Activated T-cell treated with anti-CD3 and anti-CD28 coated beads, Interleukin-2, amount 50 U/mL, for 1 hour (primary cell): ENCODE measurements at places on chromosomes 2 and 18.
A peak's percentile ranks its signal among the peaks of the same experiment; 100 is the strongest.

- DNase-seq = no peak
Measured at GRCh38 chr2:182504903-182505302, 78.1 kb upstream of the PDE1A start.

DNA sequence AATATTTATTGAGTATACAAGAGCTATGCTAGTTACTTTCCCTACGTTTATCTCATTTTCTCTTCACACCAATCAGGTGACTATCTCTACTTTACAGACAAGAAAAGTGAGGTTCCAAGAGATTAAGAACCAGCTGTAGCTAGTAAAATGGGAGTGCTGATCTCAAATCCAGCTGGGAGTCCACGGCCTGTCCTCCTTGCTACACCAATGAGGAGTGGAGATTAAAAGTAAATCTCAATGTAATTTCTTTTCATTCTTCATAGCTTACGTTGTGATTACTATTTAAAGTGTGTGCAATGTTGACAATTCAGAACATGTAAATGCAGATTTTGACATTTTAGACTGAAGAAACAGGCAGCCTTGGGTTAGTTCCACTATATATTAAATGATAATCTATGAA, 53.9 kb upstream of the NRP2 start:
- no peak for DNase-seq

- no peak for DNase-seq
Measured at GRCh38 chr18:45044787-45045186, 364.1 kb downstream of the SETBP1 start.

GRCh38 chr2:119252186-119253113, 28.8 kb downstream of the STEAP3 start:
- no peak for DNase-seq

DNA sequence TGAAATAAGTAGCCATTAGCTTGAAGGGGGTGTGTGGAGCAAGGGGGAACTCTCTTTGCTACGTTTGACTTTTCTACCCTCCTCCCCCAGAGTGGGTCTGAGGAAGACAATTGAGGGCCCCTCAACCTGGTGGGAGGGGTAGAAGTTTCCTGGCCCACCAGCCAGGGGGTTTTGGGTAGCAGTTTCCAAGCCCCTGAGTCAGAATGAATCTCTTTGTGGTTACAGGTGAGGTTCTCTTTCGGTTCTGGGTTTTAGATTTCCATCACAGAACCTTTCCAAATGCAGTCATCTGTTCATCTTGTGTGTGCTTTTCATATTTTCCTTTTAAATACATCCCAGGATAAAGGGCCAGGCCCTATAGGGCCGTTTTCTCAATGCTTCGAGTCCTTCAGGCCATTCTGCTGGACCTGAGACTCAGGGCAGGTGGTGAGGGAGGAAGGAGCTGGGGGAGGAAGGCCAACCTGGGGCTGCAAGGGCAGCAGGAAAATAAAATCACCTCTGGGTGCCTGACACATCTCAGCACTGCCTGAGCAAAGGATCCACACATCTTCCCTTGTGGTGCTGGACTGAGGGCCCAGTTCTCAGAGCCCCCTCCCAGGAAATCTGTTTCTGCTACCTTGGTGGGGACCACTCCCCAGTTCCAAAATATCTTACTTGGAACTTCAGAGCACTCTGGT, 4.7 kb downstream of the LBH start:
- no peak for DNase-seq

DNA sequence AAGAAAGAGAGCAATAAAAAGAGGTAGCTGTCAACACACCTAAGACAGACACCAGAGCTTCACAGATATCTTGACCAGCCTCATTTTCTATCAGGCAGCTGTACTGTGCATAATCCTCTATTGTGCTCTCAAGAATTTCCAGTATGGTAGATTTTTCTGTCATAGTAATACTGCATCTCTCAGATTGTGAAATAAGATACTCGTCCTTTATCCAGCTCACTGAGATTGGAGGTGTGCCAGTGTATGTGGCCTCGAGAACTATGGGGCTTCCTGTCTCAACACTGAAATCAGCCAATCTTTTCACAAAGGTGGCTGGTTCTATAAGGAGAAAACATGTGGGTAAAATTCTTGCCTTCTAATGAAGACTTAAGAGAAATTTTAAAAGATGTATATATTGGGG, 88.9 kb downstream of the TTN start:
- DNase-seq = no peak

- no peak for DNase-seq
Measured at GRCh38 chr18:53790786-53791185, 433.7 kb downstream of the MBD2 start.

DNA sequence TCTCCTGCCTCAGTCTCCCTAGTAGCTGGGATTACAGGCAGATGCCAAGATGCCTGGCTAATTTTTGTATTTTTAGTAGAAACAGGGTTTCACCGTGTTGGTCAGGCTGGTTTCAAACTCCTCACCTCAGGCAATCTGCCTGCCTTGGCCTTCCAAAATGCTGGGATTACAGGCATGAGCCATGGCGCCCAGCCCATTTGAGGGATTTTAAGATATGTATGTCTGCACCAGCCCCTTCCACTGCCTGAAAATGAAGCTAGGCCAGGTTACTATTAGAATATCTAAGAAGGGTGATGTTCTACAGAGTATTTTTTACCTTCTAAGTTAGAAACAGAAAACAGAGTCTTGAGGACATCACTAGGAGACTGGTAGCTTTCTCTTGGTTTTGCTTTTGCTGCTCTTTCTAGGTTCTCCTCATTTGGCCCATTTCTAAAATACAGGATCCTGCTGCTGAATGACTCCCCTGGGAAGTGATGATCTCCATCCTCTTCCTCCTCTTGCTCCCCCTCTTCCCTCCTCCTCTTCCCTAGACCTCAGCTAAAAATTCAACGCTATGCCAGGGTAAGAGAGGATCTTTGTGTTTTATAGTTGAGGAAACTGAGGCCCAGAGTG, 118.5 kb downstream of the MYCN start:
- DNase-seq = no peak

- no peak for DNase-seq
Measured at GRCh38 chr2:173708806-173709205, 256.4 kb downstream of the SP3 start.

DNA sequence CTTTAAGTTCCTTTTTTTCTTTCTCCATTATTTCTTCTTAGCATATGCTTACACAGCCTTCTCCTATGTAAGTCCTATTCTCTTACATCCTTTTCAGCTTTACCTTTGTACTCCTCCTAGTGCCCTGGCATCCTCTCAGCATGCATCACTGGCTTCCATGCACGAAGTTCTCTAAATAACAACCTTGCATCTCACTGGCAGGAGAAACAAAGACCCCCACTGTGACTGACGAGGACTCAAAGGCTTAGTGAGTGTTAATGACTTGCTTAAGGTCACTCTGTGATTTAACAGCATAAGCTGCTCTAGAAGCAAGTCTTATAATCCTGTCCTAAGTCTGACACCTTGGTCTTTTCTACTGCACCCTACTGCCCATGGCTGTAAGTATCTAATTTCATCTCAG, 1236.0 kb upstream of the CELF4 start:
- DNase-seq = no peak

- DNase-seq = no peak
Measured at GRCh38 chr18:36284671-36285295, 12.7 kb upstream of the FHOD3 start.

GRCh38 chr2:112591413-112591812, 7.0 kb downstream of the CHCHD5 start:
- no peak for DNase-seq

- no peak for DNase-seq
Measured at GRCh38 chr2:158825021-158825420, 29.9 kb downstream of the DAPL1 start.

DNA sequence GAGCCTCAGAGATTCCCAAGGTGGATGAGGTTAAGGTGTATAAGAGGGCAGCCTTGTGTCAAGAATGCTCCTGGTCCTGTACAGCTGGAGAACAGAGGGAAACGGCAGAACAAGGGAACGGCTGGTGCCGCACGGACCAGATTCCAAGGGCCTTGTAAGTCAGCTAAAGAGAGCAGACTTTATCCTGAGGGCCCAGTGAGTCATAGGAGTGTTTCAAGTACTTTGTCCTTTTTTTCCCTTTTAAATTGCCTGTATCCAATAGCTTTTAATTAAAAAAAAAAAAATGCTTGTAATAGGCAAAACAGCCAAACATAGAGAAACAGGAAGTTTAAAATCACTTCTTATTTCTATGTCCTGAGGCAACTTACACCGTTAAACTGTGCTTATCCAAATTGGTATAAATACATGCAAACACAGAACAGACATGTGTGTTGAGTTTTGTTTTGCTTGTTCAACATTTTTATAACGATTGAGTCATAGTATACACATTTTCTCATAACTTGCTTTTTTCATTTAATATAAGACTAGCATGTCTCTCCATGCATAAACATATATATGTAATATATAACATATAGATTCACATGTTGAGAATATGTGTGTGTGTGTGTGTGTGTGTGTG, 42.1 kb upstream of the EVA1A start:
- no peak for DNase-seq

GRCh38 chr18:9919564-9920232, 5.9 kb downstream of the VAPA start:
- no peak for DNase-seq

GRCh38 chr2:3241971-3242746, 135.5 kb downstream of the EIPR1 start:
- DNase-seq = no peak

DNA sequence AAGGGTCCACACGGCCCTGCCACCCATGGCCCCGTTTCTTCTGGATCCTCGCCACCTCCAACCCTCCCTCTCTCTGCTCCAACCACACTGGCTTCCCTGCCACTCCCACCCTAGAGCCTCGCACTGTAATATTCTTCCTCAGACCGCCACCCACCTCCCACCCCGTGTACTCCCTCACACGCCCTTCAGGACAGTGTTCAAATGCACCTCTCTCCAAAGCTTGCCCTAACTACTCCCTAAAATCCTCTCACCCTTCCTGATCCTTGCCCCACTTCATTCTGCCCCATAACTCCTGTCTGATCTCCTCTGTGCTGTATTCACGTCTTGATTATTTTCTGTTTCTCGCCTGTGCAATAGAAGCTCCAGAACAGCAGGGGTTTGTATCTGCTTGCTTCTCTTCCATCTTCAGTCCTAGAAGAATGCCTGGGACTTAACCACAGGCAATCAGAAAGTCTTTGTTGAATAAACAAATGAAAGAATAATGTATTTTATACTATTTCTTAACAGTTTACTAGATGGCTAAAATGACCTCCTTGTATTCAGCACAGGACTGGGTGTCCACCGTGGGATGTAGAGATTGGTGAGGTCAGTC, 25.5 kb downstream of the EPB41L3 start:
- no peak for DNase-seq

DNA sequence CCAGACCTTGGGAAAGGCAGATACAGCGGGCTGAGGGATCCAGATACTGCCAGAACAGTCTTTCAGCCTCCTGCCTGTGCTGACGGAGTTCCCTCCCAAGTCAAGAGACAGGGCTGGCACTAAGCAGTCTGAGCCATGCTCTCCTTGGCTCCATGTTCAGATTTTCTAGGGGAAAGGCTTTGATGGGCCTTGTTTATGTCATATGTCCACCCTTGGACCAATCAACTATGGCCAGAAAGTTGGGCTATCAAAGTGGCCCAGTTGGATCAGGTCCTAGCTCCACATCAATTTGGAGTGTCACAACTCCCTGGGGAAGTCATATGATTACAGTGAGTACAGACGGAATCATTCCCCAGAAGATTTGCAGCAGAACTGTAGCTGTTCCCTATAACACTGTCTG, 152.0 kb downstream of the GREB1L start:
- DNase-seq = no peak

- peak; percentile 10 for DNase-seq
Measured at GRCh38 chr18:79863161-79864005, 65.6 kb downstream of the KCNG2 start.

- no peak for DNase-seq
Measured at GRCh38 chr2:161228511-161229240, 68.4 kb downstream of the TANK start.

DNA sequence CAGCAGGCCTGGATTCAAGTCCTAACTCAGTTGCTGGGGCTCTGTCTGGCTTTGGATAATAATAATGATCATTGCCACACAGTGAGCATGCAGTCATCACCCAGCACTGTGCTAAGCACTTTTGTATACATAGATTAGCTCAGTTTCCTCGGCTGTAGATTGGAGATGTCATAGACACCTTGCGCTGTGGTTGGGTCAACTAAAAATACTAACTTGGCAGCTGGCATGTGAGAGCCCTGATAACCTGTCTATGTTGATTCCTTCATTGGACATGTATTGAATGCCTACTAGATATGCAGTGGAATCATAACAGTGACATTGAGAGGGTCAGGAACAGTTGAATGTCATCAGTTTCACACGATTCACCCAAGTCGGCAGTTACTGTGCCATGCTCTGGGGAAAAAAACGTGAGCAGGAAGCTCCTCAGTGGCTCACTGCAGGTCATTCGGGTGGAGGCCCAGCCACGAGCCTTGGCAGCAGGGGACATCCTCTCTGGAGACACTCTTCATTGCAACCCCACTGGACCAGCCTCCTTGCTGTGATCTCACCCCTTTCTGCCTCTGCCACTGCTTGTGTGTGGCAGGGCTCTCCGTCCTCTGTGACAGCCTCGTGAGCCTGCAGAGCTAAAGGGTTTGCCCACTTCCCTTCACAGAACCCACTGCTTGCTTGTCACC, 85.3 kb downstream of the NPAS2 start:
- no peak for DNase-seq

DNA sequence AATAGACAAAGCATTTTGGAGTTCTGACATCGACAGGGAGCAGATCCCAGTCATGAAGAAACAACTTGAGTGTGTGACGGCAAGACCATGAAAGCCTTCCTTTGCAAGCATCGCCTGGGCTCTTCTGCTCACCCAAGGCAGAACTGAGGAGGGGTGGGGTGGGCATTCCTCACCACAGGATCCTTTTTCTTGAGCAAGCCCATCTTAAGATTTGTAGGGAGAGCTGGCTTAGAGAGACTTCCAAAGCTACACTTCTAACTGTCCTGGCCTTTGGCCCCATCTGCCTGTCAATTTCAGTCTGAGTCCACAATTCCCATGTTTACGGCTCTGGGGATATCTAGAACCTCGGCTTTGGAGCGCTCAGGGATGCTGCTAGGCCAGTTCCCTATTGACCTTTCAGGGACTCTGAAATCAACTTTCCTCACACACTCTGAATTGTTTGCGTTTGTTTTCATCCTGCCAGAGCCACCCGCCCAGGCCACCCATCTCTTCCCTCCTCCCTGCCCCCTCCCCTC, 3.7 kb downstream of the KLHL14 start:
- DNase-seq = no peak

- DNase-seq = no peak
Measured at GRCh38 chr2:25129901-25130520, 38.4 kb downstream of the POMC start.
